Stimulated activated CD4-positive, alpha-beta T cell treated with anti-CD3 and anti-CD28 coated beads, TNF-alpha, amount 100 ng/mL, for 1 hour (primary cell): ENCODE measurements at places on chromosomes 16 and 17.
A peak's percentile ranks its signal among the peaks of the same experiment; 100 is the strongest.

- DNase-seq: no peak
These were observed 52.3 kb downstream of the MGAT5B start for GRCh38 chr17:76920364-76921139.

GRCh38 chr16:2470234-2470601 is 879 bp upstream of the NTN3 start:
- no peak for DNase-seq

- no peak for DNase-seq
These were observed 378.8 kb upstream of the TNRC6C start for GRCh38 chr17:77579682-77580081.

- DNase-seq: no peak
These were observed 2.6 kb upstream of the TMEM88 start for GRCh38 chr17:7852262-7852670.

DNA sequence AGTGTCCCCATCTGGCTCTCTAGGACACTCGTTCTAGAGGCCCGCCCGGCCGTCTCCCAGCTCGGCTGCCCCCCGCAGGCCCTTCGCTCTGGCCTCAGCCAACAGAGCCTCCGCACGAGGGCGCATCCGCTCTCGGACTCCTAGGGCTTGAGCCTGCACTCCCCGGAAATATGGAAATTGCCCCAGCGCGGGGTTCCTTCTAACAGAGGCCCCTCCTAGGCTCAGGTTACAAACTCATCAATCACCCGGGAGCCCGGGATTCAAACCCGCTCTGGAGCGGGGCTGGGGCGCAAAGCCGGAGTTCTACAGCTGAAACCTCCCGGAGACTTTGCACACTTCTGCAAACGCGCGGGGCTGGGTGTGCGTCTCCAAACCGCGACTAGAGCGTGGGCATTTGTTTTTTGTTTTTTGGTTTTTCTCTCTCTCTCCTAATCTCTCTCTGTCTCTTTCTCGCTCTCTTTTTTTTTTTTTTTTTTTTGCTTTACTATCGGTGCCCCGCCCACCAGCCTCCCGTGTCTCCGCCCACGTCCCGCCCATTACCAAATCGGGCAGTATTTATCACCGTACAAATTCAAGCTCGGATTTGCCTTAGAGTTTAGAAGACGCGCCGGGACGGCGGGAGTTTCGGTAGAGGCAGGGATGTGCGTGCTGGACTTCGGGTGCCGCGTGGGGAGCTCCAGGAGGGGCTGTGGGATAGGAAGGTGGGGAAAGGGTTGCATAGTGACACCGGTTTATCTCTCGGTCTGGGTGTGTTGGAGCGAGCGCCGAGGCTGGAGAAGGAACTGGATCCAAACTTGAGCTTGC is 2.4 kb upstream of the FOXL1 start:
- no peak for DNase-seq

- no peak for DNase-seq
These were observed 3.9 kb upstream of the NLRC5 start for GRCh38 chr16:56985288-56985961.

GRCh38 chr17:67514998-67515397 is 137.9 kb downstream of the PITPNC1 start:
- no peak for DNase-seq

GRCh38 chr16:11258553-11259492 is 2.8 kb upstream of the SOCS1 start:
- DNase-seq: no peak

DNA sequence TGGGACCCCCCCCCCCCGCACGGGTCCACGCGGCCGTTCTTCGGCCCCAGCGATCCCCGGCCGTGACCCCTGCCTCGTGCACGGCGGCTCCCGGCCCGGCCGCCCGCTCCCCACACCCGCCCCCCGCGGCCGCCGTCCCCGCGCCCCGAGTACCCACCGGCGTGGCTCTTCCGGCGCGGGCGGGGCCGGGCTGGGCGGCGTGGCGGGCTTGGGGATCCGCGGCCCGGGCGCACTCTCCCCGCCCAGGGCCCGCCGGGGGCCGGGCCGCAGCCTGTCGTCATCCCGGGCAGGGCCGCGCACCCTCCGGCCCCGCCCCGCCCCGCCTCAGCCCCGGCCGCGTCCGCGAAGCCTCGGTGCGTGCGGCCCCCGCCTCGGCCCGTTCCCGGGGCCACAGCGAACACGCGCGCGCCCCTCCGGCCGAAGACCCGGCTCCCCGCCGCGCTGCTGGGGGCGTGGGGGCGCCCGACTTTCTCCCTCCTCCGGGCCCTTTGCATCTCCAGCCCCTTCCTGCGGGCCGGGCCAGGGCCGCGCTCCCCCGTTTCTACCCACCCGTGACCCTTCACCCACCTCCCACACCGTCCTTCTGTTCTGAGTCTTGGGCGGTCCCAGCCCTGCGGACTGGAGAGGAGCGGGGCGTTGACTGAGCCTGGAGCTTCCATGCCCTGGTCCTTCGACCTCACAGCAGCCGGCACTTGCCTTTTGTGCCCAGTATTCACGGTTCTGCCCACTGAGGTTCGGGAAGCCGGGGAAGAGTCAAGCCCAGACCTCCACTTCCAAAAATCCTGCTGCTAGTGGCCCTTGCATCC is 840 bp downstream of the MYO1C start:
- no peak for DNase-seq

GRCh38 chr17:40178021-40178601 is 841 bp downstream of the RAPGEFL1 start:
- no peak for DNase-seq

GRCh38 chr17:76354747-76355310 is 1.1 kb upstream of the PRPSAP1 start:
- DNase-seq: no peak

DNA sequence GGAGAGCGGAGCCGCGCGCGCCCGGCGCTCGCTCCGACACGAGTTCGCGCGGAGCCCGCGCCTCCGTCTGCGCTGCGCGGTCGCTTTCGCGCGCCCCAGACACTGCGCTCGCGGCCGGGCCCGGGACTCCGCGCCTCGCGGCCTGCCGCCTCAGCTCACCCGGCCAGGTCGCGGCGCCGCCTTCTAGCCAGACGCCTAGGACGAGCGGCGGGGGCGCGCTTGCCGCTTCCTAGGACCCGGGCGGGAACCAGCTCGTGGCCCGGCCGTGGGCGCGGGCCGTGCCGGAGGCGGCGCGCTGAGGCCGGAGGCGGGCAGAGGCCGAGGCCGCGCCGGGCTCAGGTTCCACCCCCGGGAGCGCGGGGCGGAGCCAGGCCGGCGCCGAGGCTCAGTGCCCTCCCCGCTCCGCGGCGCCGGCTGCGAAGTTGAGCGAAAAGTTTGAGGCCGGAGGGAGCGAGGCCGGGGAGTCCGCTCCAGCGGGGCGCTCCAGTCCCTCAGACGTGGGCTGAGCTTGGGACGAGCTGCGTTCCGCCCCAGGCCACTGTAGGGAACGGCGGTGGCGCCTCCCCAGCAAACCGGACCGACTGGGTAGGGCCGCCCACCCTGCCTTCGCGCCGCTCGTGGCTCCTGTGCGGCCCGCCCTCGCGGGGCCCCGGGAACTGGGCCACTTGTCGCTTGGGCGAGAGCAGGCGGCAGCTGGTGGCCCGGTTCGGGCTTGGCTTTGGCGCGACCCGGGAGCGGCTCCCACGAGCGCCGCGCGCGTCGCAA is at the start of gene SPHK1:
Gene SPHK1 (plus strand): TSS at position 388 of the 765 bp plus-strand sequence. CDS start 1,036 bp downstream, outside the sequence.
- no peak for DNase-seq

DNA sequence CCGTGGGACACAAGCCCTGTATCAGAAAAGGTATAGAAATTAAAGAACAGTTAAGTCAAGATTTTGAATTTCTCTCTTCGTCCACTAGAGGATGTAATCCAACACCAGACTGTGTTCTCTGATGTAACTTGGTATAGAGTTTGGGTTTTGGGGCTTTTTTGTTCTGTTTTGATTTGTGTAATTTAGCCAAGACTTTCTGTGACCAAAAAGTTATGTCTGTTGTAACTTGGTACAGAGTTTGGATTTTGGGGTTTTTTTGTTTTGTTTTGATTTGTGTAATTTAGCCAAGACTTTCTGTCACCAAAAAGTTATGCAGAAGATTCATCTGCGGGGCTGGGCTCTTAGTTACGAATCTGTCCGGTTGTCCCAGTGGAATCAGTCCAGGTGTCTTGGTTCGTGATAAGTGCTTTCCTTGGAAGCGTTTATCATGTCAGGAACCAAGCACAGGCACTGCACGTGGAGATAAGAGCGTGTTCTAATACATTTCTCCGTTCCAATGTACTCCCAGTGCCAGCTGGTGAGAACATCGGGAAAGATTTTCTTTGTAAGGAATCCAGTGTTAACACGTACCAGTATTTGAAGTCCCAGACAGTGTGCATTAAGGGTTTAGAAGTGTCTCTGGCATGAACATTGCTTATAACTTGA is 44.1 kb upstream of the SEC14L1 start:
- no peak for DNase-seq

DNA sequence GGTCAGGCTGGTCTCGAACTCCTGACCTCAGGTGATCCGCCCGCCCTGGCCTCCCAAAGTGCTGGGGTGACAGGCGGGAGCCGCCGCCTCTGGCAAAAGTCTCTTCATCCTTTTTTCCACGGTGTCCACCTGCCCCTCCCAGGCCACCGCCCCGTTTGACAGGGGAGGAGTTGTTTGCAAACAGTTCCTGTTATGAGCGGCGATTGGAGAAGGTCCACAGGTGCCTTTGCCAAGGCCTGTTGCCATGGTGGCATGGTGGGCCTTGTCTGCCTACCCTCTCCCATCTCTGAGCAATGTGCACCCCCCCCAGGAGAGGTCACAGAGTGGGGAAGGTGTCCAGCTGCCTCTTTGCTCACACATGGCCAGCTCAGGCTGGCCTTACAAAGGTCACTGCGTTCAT is 16.0 kb upstream of the RAP1GAP2 start:
- no peak for DNase-seq

DNA sequence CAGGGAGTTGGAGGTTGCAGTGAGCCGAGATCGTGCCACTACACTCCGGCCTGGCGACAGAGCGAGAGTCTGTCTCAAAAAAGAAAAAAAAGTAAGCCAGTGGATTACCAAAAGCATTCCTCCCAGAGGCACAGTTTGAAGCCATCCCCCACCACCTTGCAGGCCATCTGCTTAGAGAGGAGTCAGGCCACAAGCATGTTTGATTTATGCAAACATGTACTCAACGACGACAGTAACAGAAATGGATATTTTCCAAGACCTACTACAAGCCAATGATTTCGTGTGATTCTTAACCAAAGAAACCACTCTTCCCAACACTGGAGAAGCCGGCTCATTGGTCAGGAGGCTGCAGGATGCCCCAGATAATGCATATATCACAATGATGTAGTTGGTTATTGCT is 34.8 kb downstream of the MYH13 start:
- DNase-seq: no peak

DNA sequence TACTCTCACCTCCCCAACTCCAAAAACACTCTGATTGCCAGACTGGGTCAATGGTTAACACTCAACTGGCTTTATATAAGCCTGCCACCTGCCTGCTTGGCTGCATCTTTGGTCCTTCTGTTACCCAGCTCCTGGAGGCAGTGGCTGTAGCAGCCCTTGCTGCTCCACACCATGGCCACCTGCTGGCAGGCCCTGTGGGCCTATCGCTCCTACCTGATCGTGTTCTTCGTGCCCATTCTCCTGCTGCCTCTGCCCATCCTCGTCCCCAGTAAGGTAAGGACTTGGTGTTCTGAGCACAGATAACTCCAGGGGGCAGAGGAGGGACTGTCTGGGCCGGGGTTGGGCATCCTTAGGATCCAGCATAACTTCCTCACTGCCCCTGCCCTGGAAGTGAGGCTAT is at the start of gene SLC13A2:
Gene SLC13A2 (plus strand): TSS at position 103 of the 400 bp plus-strand sequence. CDS start 69 bp downstream, at position 172.
- no peak for DNase-seq

GRCh38 chr16:66900721-66901441 is 17.8 kb downstream of the CDH16 start:
- DNase-seq: no peak

- DNase-seq: no peak
These were observed 18.5 kb upstream of the PIPOX start for GRCh38 chr17:29024316-29024952.

DNA sequence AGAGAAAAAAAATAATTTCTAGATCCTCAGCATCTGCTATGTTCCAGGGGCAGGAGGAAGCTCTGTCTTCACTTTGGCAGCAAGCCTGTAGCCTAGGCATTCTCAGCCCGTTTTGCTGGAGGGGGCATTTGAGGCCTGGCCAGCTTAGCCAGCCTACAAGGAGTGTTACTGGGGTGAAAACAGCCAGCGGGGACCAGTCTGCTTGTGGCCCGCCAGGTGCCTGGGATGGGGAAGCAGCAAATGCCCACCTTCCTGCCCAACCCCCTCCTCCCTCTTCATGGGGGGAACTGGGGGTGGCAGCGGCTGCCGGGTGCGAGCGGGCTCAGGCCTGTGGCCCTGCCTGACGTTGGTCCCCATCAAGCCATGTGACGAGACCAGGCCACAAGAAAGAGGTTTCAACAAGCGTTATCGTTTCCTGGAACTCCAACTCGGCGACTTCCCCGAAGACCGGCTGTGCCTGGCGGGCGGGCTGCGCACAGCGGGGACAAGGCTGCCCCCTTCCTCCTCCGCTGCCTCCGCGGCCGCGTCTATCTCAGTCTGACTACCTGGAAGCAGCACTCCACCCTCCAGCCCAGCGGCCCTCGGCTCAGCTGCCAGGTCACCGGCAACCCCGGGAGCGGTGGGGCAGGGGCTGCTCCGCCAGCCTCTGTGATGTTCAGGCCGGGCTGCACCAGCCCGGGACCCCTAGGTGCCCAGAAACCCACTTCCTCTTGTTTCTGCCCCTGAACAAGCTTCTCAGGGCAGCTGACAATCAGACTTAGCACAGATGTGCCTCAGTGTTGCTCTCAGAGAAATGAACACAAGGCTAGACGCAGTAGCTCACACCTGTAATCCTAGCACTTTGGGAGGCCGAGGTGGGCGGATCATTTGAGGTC is 22.9 kb downstream of the SOCS1 start:
- DNase-seq: peak; percentile 54

- DNase-seq: no peak
These were observed 4.6 kb downstream of the IGFBP4 start for GRCh38 chr17:40447806-40448205.

DNA sequence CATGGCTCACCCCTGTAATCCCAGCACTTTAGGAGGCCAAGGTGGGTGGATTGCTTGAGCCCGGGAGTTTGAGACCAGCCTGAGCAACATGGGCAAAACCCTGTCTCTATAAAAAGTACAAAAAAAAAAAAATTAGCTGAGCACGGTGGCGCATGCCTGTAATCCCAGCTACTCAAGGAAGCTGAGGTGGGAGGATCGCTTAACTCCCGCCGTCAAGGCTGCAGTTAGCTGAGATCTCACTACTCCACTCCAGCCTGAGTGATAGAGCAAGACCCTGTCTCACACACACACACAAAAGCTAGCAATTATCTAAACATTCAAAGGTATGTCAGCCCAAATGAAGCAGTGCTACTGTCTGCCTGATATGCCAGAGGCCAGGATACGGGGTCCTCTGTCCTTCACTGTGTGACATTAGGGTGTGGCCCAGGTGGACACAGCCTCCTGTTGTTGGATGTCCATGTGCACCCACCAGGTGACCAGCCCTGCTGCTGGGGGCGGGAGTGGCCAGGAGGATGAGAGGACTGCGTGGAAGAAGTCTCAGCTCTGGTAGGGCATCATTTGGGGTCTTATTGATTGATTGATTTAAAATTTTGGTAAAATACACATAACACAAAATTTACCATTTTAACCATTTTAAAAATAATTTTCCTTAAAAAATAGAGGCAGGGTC is 3.9 kb downstream of the NLRC3 start:
- no peak for DNase-seq

GRCh38 chr16:9401173-9401572 is 309.7 kb downstream of the HAPSTR1 start:
- no peak for DNase-seq
